Anterior cingulate cortex (tissue), 58 donors: ENCODE measurements at places on chromosomes 5 and 9.

- DNase-seq, result no peak
Measured at GRCh38 chr5:66406761-66407336, 189.3 kb upstream of the MAST4 start.

- no peak for DNase-seq
Measured at GRCh38 chr9:37715260-37715659, 38.3 kb upstream of the TRMT10B start.

DNA sequence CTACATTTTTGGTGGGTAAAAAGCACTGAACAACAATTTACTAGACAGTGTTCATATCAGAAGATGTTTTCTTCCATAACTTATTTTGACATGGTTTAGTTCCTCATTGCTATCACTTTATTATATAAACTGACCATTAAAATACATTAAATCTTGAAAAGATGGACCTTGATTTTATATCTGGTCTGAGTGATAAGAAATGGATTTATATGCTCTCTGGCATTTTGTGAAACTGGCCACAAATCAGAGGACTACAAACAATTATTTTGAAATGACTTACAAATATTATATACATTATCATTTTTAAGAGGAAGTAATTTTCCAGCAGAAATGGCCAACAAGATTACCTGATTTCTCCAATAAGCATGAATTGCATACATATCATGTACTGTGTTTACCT is 23.6 kb upstream of the TRIM36 start:
- DNase-seq, result no peak

DNA sequence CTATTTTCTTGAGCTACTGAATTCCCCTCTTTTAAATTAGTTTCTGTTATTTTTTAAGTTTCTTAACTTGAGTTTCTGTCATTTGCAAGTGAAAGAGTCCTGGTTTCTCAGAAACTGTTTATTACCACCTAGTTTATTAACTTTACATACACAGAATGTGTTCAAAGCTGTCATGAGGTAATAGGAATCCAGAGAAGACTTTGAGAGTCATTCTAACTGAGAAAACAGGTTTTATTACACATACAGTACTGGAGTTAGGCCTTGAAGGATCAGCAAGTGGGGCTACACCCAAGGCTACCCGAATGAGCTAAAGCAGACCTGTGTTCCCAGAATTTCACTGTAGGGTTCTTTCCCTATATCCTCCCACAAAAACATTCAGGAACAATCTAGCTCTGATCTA is 33.1 kb downstream of the FAM114A2 start:
- DNase-seq, result no peak

- DNase-seq, result no peak
Measured at GRCh38 chr9:38186404-38187115, 117.5 kb upstream of the SHB start.
